D341Med (cell line): ENCODE measurements at places on chromosomes 6 and 20.

GRCh38 chr6:30483677-30484279, 5.5 kb upstream of the HLA-E start:
- no peak for DNase-seq

DNA sequence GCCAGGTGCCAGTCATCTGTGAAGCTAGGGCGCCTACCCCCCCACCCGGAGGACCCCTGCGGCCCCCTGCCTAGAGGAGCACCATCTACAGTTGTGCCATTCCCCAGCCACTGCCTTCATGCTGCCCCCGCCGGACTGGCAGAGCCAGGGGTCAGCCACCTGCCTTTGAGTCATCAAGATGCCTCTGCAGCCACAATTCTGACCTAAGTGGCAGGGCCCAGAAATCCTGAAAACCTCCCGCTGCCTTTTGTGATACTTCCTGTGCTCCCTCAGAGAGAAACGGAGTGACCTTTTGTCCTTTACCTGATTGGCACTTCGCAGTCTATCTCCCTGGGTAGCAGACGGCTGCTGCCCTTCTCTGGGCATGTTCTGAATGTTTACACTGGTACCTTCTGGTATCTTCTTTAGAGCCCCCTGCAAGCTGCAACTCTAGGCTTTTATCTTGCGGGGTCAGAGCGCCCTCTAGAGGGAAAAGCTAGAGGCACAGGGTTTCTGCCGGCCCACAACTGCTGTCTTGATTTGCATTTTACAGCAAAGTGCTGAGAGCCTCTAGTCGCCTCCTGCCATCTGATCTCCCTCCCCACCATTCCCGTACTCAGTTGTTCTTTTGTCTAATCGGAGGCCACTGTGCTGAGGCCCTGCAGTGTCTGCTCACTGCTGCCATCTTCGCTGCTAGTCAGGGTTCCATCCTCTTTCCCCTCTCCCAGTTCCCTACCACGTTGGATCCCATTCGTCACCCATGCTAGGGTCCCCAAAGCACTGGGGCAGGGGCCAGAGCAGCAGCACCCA, 26.9 kb downstream of the SPATA2 start:
- DNase-seq: peak; percentile 84

- DNase-seq: no peak
Observed at GRCh38 chr6:1250489-1251197, 61.3 kb upstream of the FOXQ1 start.

DNA sequence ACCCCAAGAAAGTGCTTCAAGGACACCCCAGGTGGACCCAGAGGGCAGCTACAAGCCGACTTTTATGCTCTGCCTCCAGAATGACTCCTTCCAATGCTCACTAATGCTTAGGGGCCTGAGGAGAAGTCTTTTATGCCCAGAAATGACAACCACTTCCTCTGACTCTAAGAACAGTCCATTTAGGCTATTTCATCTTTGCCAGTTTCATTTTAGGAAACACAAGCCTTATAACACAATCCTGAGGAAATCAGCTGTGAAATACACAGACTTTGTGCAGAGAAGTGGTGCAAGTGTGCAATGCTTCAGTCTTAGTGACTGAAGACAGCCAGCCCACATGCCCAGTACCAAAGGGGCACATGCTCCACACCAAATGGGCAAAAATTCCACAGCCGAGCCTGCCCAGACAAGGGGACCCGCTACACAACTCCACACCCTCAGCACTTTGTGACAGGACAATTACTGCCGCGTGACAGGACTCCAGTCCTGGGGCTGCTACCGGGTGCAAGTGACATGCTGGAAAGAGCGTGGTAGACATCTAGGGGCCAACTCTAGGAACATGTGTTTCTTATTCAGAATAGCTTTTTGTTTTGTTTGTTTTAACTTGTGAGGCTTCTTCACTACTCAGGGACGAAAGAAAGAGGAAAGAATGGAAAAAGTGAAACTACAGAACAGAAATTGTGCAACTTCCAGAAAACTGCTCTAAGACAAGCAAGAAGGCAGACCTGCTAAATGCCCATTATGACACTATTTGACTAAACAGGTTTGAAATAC, 28.2 kb upstream of the PLAGL1 start:
- DNase-seq: no peak

DNA sequence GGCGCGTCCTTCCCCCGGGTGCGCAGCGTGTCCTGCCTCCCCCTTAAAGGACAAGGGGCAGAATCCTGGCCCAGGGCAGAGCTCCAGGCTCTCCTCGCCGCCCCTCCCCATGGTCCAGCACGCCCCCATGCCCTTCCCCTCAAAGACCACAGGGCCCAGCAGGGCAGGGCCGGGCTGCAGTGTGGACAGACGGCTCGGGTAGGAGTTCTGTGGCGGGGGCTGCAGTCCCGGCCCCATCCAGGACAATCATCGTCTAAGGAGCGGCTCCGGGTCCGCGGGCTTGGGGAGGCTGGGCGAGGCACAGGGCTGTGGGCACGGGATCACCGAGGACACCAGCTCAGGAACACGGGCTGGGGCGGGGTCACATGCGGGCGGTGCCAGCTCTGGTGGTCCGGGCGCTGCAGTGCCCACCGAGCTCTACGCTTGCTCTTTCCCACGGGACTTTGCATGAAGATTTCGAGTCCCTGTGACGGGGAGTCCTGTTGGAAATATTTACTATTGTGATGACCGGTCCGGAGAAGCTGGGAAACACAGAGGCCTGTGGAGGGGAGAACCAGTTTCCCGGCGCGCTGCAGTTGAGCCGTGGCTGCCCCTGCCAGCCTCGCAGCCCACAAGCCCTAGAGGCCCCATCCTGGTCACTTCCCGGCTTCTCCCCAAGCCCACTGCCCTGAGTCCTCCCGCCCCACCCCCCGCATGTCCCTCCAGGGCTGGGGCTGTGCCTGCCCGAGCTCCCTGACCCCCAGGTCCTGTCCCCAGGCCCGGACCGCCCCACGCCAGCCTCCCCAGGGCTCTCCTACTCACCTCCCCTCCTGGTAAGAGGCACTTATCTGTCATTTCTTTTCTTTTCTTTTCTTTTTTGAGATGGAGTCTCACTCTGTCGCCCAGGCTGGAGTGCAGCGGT, 20.6 kb downstream of the SLC17A9 start:
- no peak for DNase-seq

DNA sequence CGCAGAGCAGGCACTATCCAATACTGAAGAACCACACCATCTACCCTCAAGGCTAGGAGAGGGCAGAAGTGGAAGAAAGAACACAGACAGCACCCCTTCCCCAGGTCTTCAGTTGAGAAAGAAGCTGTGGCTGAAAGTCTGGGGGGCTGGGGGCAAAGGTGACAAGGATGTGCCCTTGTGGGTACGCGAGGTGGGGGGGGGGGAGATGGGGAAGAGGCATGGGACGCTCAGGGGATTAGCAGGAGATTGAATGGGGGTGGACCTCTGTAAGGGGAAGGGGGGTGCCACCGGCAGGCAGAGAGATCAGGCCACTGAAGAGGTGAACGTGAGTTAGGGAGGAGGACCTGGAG, 1.1 kb downstream of the B4GALT5 start:
- DNase-seq: no peak

DNA sequence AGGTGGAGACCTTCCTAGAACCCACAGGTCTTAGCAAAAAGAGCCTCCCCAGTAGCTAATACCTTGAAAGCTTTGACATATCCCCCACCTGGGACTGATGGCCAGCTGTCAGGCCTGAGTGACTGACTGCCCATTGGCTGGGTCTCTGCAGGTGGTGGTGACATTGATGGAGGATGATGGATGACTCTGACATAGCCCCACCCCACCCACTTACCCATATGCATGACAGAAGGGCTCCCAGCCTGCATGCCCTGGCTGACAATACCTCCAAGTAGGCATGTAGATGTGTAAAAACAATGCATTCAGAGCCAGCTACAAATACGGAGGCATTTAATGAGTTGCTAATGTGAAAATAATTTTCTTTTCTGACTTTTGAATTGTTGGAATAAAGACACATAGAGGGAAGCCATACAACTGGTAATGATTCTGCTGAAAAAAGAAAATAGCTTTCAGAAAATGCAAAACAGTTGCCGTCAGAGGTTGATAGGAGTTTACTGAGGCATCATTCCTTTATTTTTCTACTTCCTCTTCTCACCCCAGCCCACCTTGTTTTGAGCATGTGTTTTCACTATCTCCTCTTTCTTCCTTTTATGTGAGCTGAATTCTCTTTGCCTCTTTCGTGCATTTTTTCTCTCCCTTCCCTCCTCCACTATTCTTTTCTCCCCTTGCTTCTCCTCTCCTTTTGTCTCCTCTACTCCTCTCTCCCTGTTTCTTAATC, 70.6 kb downstream of the OLIG3 start:
- no peak for DNase-seq

GRCh38 chr6:18277237-18278006, 13.1 kb upstream of the DEK start:
- peak; percentile 64 for DNase-seq

DNA sequence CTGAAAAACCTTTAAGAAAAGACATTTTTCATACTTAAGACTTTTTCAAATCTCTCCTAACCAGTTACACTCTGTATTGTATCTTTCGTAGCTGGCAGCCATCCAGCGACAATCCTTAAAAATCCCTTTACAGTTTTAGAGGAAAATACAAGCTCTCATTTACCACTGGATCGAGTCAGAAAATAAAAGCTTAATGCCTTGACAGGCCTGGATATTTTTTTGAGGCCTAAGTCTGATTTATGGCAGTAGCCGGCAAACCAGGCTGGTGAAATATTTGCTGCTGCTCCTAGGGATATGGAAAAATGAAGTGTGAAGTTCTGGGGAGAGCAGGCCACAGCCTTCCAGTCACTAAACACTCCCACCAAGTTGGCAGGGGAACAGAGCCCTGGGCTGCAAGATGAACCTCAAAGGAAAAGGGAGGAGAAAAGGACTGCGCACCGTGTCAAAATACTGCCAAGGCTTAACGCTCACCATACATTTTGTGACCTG, 213.0 kb upstream of the SUPT3H start:
- no peak for DNase-seq
